ENCODE measurements at places on chromosomes 1 and 21.

DNA sequence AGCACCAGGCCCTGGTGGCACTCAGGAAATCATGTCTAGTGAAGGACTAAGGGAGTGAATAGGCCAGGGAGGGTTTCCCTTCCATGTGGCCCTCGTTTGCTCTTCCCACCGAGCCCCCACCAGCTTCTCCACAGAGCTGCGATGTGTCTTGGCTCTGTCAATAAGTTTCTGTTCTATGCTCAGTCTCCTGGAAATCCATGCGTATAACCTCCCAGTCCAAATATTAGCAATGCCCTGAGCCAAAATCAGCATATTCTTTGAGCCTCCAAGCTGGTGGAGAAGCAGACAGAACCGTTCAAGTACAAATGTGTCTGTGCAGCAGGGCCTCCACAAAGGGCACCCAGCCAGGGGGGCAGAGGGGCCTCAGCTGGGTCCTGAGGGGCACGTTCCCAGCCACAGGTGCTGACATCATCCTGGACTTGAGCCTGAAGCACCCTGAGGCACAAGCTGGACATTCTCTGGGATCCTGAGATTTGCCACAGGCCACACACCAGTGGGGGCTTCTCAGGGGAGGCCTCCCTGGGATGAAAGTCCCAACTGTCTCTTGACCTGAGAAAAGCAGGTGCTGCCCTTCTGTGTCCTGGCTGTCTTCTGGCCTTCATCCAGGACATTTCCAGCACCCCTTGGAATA, 350.5 kb upstream of the VAMP3 start:
- no peak for DNase-seq

GRCh38 chr1:31800674-31800967, 15.2 kb downstream of the SPOCD1 start:
- DNase-seq: no peak

DNA sequence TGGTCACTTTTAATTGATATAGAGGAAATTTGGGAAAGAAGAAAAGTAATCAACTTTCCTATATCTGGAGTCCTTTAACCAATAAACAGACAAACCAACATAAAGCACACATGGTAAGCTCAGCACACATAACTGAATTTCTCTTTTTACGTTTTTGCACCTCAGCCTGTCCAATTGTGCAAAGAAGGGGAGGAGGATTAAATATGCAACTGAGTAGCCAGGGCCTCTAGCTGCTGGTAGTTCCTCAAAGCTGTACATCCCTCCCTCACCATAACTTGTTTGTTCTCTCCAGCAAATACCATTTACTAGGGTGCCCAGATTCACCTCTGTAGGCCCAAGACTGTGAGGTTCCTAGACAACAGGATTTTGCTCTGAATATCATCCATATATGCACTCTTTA, 25.4 kb downstream of the ST6GALNAC5 start:
- DNase-seq: no peak

GRCh38 chr1:185528084-185528676, 206.0 kb upstream of the HMCN1 start:
- DNase-seq: no peak

DNA sequence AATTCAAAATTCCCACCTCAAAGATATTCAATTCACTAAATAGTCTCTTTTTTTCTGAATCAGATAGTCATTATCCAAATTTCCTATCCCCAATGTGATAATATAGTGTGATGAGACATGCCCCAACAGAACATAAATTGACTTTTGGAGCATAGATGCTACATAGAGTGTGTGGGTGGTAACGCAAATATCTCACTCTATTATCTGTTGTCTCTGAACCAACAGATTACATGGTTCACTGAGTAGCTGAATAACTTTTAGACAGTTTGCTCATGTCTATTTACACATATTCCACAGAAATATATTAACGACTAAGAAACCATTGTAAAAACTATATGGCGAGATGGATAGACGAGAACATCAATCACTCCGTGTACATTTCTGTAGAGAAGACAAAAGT, 209.9 kb downstream of the BARHL2 start:
- no peak for DNase-seq

- DNase-seq: no peak
Measured at GRCh38 chr1:8943498-8944405, 1.9 kb upstream of the CA6 start.

DNA sequence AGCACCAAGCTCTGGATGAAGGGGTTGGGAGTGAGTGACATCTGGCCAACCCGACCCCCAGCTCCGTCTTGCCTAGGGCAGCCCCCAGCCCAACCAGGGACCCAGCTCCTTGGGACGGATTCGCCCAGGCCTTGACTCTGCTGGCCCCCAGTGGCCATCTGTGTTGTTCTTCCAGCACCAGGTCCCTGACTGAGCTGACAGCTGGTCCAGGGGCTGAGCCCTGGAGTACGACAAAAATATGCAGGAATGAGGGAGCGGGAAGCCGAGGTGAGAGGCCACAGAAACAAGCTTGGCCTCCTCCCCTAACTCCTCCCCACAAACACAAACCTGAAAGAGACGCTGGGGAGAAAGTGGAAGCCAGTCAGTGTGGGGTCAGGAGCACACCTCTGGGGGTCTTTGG, 55.0 kb upstream of the PAX7 start:
- DNase-seq: peak; percentile 52

DNA sequence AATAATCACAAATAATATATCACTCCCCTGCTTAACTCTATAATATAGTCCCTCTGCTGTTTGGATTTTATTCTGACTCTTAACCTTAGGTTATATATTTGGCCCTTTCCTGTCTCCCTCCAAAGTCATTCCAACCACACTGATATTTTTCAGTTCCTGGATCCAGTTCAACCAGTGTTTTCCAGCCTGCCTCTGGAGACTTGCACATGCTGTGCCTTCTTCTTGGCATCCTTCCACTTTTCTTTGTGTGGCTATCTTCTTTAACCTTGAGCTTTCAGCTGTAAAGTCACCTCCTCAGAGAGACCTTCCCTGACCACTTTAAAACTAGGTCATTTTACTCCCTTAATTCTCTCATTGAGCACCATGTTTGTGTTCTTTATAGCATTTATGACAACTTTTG, 19.4 kb downstream of the CERS2 start:
- DNase-seq: no peak

- DNase-seq: no peak
Measured at GRCh38 chr1:6868660-6869380, 83.6 kb downstream of the CAMTA1 start.

DNA sequence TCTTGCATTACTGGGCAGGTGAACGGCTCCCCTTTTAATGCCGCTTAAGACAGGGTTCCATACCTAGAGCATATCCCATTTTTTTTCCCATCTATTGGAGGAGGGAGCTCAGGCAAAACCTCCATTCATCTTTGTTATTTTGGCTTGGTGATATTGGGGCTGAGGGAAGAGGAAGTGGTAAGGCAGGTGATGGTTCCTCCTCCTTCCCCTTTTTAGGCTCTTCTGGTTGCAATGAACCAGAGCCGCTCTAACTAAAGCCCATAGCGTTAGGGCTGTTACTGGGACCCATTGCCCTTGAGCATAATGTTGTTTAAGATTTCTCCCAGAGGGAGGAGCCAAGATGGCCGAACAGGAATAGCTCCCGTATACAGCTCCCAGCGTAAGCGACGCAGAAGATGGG, 21.1 kb downstream of the PYHIN1 start:
- DNase-seq: no peak

- no peak for DNase-seq
Measured at GRCh38 chr1:67896826-67897225, 63.6 kb upstream of the GNG12 start.

DNA sequence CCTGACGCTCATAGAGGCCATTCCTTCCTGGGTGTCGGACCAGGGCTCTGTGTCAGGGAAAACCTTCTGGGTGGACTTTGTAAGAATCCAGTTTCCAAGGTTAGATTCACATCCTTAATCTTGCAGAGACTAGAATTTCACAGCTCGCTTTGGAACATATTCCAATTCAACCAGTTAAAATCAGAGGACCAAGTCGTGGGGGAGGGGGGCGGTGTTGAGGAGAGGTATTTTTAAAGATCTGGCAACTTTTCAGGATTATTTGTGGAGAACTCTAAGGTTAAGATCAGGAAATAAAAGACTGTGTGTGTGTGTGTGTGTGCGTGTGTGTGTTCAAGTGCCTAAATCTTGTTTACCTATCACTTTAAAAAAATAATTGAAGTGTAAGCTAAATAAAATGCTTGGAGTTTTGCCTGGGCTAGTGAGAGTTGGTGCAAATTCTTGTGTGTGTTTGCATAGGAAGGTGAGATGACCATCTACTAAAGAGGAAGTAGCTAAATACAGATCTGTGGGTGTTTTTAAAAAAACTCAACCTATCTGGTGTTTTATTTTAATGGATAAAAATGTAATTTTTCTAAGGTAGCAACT, 21.8 kb downstream of the TENT5C start:
- DNase-seq: no peak

DNA sequence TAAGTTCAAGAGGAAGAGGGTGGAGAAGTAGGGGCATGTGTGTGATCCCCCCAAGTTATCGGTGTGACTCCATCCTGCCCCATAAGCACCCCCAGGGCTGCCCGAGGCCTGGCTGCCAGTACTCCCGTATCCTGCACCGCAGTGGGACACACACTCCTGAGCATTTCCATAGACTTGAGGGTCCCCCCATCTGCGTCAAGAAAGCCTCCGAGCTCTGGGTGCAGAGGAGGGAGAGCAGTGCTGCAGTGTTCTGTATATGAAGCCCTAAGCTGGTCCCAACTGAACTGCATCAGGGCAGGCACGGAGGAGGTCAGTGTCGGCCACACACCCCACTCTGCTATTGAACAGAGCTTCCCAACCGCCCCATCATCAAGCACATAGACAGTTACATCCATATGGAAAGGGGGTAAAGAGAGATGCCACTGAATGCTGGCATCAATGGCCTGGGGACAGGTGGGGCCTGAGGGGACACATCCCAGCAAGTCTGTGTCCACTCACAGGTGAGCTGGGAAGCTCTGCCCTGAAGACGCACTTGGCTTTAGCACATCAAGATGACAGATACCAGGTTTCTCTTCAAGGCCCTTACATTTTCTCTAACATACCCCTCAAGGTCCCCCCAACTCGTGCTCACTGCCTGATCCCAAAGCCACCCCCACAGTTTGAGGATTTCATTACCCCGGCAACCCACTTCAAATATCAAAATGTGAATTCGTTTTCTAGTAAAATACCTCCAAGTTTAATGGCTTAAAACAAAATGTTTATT, 64.3 kb downstream of the EVA1C start:
- DNase-seq: no peak

GRCh38 chr21:43585924-43586413, 73.3 kb downstream of the HSF2BP start:
- no peak for DNase-seq

DNA sequence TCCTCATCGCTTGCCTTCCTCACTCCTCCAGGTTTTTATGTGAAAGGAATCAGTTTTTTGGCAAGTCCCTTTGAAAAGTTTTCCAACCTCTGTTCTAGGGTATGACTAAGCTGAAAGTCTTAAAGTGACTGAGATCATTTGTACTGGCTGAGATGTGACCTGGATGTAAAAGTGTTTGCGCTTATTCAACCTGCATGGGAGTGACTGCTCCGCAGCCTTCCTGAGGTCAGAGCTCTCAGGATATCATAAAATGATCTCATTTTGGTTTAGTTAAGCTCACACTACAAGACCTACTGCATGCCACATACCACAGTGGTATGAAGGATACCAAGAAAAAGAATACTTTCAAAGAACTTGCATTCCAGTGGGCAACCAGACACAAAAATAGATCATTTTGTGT, 29.8 kb upstream of the TADA1 start:
- DNase-seq: no peak

Data from NCI-H1694 treated with DMSO at 0.1 percent for 48 hours (cell line).